ENCODE measurements at places on chromosomes 16 and 17.

GRCh38 chr17:4942760-4943508 lies 2.9 kb downstream of the RNF167 start:
- DNase-seq: no peak

DNA sequence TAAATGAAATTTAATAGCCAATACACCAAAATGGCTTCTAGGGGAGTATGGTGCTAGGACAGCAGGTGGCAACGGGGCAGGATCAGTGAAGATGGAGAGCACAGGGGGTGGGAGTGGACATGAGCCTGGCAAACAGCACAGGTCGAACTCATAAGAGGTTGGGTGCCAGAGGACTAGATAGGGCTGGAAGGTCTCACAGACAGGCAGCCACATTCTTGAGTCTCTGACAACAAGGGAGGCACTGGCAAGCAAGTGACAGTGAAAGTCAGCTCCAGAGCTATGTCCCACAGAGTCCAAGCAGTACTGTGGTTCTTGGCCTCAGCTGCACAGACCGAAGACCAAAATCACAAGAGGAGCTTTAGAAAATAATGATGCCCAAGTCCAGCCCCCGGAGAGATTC lies 61.2 kb downstream of the USP31 start:
- DNase-seq: no peak

DNA sequence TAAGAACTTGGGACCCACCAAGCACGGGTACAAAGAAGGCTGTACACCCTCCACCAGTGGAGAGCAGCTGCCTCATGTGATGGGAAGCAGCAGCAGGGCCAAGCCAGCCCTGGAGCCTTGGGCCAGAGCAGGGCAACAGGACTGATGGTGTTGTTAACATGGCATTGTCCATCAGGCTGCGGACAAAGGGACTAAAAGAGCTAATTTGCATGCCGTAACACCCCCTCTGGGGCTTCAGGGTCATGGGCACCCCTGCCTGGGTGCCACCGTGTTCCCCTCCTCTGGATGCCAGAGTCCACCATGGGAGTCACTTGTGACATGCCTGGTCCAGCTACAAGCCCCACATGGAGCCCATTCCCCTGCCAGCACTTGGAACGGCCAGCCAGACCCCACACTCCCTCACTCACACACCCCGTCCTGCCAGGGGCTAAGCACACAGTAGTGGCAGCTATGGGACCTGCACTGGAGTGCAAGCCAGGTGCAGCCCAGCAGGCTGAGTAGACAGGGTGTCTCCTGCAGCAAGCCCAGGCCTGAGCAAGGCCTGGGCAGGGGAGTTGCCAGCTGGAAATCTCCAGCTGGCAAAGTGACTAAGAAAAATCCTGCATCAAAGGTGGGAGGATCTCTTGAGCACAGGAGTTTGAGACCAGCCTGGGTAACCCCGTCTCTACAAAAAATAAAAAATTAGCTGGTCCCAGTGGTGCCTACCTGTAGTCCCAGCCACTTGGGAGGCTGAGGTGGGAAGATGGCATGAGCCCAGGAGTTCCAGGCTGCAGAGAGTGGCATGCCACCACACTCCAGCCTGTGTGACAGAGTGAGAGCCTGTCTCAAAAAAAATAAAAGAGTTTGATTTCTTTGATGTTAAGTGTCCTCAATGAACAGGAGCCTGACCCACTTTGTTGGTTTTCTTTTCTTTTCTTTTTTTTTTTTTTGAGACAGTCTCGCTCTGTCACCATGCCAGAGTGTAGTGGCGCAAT lies 33.7 kb downstream of the NOL11 start:
- no peak for DNase-seq

DNA sequence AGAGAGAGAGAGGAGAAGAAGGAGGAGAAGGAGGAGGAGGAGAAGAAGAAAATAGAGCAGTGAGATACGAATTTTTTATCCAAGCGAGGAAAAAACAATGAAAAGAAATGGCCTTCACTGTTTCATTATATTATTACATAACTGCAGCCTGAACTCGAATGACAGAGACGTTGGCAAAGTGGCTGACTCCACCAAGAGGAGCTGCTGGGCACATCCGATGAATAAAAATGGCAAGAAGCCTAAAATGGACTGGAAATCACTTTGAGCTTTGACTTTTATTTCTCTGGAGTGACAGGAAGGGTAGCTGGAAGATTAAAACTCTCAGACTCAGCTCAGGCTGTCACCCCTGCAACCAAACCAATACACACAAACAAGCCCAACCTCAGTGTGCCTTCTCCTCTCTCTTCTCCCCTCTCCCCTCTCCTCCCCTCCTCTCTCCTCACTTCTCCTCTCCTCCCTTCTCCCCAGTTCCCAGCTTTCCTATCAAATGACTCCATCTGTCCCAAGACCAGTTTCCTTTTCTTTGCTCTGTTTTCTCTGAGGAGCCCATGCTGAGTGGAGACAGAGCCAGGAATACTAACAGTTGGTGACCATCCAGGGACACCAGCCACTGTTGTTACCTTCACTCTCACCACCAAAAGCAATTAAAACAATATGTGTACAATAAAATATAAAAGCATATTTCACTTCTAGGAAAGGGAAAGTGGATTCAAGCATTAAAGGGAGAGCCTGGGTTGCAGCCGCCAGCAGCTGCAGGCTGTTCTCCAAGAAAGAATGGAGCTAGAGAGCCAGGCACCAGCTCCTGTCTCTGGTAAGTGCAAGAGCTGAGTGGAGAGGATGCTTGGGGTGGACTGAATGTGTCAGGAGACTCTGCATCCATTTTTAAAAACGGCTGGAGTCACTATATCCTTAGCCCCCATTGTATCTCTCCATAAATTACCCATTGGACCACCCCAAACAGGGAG lies 51.2 kb downstream of the SOX9 start:
- no peak for DNase-seq

DNA sequence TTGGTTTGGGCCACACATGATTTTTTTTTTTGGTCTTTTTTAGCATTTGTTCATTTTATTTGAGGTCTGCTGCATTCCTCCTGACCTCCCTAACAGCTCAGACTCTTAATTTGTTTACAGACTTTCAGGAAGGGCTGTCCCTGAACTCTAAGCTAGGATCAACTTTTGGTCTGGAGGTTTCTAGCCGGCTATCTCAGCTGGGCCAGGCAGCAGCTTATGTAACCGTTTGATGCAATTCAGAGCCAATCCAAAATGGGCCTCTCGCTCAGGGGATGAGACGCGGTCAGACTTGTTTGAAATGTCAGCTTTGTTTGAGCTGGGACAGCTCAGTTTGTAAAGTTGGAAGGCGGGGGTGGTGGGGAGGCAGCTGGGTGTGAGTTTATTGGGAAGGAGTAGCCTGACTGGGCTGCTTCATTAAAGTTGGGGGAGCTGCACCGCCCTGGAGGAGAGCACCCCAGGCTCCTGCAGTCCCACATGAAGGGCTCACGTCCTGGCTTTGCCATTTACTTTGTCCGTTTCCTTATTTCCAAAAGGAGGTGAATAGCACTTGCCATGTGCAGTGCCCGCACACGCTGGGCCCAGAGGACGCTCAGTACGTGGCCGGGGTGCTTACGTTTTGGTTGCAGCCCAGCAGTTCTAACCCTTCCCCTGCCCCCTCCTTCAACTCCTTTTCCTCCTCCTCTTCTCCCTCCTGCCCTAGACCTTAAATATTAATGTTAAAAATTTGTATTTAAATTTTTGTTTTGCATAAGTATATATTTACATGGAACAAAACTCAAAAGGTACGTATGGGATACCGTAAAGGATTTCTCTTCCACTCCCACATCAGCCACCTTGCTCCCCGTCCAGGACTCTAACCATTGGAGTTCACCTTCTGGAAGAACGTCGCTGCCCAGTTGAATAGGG lies 121.2 kb downstream of the SNX29 start:
- no peak for DNase-seq

GRCh38 chr16:3849751-3850543 lies 30.6 kb downstream of the CREBBP start:
- no peak for DNase-seq

- DNase-seq: no peak
These were observed 103.8 kb downstream of the HAPSTR1 start for GRCh38 chr16:9195287-9195686.

GRCh38 chr17:49741009-49741691 lies 22.8 kb downstream of the FAM117A start:
- DNase-seq: no peak

- DNase-seq: no peak
These were observed 7.3 kb downstream of the RGS11 start for GRCh38 chr16:268141-269053.

GRCh38 chr16:88966986-88967829 lies 9.8 kb downstream of the CBFA2T3 start:
- no peak for DNase-seq

DNA sequence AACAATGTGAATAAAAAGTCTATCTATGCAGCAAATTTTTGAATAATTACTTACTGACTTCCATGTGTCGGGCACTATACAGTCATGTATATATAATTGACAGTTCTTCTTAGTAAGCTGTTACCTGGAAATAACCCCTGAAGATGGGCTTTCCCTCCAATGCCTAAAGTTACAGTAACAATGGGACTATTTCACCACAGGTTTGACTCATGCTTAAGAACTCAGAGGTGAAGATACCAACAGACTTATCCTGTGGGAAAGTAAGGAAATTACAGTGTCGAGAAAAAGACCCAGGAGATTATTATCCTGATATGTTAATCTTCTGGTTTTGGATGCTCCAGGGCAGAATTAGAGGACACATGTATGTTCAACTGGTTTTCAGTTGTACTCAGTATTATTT lies 601.5 kb upstream of the SOX9 start:
- DNase-seq: no peak

- no peak for DNase-seq
These were observed 175.8 kb upstream of the MAF start for GRCh38 chr16:79776243-79776847.

- no peak for DNase-seq
These were observed 568.2 kb upstream of the EEF2KMT start for GRCh38 chr16:5665834-5666233.

DNA sequence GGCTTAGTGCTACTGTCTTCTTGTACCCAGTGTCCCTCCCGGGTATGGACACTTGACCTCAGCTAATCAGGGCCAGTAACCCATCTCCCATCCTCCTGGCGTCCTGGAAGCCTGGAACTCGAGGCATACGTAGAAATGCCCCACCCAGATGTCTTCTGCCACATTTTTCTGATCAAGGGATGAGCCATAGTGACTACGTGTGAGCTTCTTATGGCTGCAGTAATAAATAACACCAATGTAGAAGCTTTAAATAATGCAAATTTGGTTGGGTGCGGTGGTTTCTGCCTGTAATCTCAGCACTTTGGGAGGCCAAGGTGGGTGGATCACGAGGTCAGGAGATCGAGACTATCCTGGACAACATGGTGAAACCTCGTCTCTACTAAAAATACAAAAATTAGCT lies 3.0 kb upstream of the KCNG4 start:
- no peak for DNase-seq

GRCh38 chr17:78562734-78563133 lies 14.5 kb downstream of the DNAH17 start:
- no peak for DNase-seq

DNA sequence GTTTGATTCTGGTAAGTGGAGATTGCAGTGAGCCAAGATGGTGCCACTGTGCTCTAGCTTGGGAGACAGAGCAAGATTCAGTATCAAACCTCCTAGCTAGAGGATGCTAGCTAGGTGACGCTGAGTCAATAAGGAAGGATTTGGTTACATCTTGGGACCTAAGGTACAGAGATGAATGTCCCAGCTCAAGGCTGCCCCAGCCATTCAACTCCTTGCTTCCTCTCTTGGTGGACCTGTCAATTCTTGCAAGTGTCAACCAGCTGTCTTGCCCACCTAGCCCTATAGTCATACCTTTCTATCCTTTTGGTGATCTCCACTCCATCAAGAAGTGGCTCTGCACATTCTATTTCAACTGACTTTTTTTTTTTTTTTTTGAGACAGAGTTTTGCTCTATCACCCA lies 1.4 kb upstream of the MILR1 start:
- no peak for DNase-seq

DNA sequence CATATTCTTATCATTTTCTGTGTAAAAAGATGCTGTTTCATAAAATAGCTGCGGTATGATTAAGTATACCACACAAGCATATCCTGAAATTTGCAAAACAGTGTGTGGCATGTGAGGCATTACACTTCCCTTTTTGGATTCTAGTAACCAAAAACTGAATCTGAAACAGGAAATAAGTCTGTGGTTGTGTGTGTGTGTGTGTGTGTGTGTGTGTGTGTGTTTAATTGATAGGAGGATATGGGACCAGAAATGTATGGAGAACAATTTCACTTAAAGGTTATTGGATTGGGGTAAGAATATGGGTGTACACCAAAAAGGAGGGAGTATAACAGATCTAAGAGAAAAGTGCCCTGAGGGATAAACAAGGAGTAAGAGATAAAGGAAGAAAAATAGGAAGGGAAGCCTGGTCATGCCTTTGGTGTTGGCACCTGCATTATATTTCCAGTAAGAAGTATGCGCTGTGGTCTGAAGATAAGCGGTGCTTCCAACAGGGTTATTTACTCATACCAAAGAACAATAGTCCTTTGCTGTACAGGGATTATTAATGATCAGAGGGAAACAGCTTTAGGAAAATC lies 4.0 kb downstream of the LYRM1 start:
- DNase-seq: no peak

DNA sequence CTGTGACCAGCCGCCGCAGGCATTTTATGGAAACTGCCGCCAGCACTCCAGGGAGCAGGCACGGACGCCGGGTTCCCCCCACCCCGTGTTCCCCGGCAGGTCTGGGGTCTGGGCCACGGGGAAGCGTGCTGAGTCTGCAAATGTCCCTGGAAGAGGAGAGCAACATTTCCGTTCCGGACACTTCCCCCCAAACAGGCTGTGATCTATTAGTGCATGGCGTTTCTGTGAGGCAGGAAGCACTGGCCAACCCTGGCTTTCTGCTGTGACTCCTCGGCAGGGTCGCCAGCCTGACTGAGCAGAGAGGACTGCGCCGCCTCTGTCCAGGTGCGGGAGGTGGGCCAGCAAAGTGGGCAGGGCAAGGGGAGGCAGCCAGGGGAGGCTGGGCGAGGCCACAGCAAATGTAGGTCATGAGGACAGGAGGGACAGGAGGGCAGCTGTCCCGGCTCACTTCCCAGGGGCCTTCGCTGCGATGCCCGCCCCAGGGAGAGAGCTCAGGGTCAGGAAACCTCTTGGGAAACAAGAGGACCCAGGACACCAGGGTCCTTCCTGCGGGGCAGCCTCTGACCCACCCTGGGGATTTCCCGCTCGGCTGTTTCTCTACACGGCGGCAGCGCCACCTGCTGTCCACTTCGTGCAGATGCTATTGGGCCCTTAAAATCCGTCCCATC lies 9.5 kb downstream of the FOXF1 start:
- peak; percentile 39 for DNase-seq

- no peak for DNase-seq
These were observed 24.2 kb downstream of the RDM1 start for GRCh38 chr17:35906191-35906925.

GRCh38 chr16:22191532-22192260 lies 14.4 kb upstream of the EEF2K start:
- no peak for DNase-seq

- DNase-seq: no peak
These were observed 40.6 kb downstream of the CPNE2 start for GRCh38 chr16:57133031-57133430.

GRCh38 chr17:30323262-30323894 lies 10.5 kb downstream of the TMIGD1 start:
- DNase-seq: peak; percentile 27

- no peak for DNase-seq
These were observed 79.1 kb upstream of the C16orf82 start for GRCh38 chr16:26987597-26988010.
